Stimulated activated naive CD4-positive, alpha-beta T cell (primary cell): ENCODE measurements at places on chromosomes 16 and 17.

DNA sequence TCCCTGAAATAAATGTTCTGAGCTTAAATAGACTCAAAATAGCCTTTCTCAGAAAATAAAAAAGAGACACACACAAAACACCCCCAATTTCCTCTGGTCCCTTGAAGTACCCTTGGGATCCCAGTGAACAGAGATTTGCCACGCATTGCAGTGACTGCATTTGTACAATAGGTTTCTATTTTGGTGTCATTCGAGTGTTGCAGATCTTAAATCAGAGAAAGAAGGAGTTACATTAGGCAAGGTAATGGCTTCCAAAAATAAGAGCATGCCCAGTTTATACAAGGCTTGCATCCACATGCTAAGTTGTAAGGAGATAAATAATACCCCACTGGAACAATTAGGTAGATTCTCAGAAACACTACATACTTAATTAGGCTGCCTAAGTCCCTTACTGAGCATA, 2.2 kb downstream of the TOX3 start:
- no peak for DNase-seq

- DNase-seq, result no peak
Observed at GRCh38 chr17:50157891-50158290, 7.4 kb upstream of the PPP1R9B start.

DNA sequence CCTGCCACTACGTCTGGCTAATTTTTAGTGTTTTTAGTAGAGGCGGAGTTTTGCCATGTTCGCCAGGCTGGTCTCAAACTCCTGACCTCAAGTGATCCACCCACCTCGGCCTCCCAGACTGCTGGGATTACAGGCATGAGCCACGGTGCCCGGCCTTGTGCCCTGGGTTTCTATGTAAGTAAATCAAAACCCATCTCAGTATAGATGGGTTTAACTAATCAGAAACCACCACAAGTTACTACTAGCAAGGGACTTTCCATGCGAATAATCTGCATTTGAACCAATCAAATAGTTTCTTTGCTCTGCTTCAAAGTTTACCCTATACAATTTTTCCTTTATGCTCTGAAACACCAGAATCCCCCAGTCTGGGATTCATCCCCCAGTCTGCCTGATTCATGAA, 16.5 kb upstream of the EIF1 start:
- DNase-seq, result no peak

DNA sequence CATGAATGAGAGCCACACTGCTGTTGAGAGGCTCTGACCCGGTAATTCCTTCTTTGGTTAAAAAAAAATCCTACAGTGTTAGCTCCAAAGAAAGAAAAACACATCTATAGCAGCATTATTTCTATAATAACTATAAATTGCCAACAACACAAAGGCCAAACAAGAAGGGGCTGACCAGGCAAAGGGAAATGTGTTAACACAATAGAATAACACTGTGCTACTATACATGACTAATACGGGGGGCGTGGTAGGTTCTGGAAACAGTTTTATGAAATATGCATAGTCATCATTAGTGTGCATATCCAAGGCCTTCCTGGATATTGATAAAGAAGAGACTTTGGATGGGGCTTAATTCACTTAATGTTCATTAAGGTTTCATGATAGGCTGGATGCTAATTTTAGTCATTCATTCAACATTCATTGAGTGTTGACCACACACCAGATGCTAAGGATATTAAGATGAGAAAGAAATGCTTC, 50.0 kb upstream of the CCL1 start:
- DNase-seq, result no peak

DNA sequence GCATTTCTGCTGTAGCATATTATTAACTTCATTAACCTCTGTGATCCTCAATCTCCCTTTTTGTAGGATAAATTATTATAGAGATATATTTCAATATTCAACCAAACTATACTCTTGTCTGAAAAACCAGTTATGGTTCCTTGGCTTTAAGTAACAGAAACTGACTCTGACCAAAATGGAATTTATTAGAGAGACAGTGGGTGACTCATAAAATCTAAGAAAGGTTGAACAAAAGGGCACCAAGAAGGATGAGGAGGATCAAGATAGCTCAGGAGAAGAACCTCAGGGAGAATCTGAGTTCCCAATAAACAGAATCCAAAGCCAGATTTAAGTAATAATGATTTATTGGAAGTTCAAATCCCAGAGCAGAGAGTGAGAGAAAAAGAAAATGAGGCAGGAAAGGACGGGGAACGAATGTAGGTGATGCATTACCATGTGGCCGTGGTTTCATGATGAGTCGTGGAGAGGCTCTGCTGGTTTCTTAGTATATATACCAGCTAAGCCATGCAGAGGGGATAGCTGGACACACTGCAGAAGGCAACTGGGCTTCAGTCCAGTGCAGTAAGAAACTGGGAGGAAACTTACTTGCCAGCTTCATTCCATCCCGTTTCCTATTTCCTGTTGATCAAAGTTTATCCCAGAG, 151.5 kb upstream of the GOT2 start:
- no peak for DNase-seq

- DNase-seq, result no peak
Observed at GRCh38 chr16:48537275-48537674, 72.7 kb downstream of the N4BP1 start.

DNA sequence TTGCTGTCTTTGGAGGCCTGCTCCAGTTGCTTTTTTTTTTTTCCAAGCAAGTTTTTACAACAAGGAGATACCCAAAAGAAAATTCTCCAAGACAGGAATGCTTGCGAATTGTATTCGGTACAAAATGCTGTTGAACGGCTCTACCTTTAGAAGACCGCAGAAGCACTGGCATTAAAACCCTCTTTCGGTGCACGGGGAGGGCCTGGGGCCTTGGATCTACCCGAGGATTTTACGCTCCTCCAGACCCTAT, 1.3 kb upstream of the HELZ start:
- no peak for DNase-seq

GRCh38 chr17:19281161-19281560, 44.0 kb downstream of the EPN2 start:
- DNase-seq, result no peak

- DNase-seq, result no peak
Observed at GRCh38 chr16:67395458-67396158, 2.3 kb upstream of the TPPP3 start.

GRCh38 chr17:7046127-7046724, 2.3 kb upstream of the SLC16A11 start:
- DNase-seq, result peak; percentile 39

GRCh38 chr17:31321481-31321880, at the start of gene EVI2A:
Gene EVI2A, minus strand, starts transcription at chr17:31321622. Its CDS starts 2,609 bp downstream, at chr17:31319013.
- DNase-seq, result peak; percentile 85
